ENCODE measurements at places on chromosomes 5 and 9.

DNA sequence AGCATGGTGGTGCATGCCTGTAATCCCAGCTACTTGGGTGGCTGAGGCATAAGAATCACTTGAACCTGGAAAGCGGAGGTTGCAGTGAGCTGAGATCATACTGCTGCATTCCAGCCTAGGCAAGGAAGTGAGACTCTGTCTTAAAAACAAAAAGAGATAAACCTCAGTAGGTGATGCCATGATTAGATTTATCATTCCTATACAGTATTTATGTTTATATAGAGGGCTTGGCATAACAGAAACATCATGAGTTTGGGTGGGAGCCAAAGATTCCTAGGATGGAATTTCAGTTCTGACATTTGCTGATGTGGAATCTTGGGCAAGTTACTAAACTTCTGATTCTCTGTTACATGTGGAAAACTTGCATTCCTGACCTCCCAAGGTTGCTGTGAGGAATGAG lies 22.3 kb downstream of the RFK start:
- DNase-seq, result no peak

DNA sequence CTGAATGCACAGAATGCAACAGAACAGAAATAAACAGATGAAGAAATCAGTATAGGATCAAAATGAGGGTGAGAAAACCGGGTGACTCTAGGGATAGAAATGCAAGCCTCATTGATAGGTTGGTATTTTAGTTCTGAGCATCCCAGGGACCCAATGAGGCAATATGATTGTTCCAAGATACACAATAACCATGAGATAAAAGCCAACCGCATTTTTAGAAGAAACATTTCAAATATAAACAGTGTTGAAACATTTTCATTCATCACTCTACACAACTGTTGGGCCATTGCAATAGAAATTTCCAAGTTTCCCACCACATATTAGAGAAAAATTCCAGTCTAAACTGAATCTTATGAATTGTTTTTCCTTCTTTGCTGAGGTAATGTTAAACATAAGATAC lies 452.3 kb upstream of the PTGER4 start:
- no peak for DNase-seq

GRCh38 chr9:121233906-121234831 lies 32.5 kb upstream of the RAB14 start:
- no peak for DNase-seq

GRCh38 chr9:91776409-91777291 lies 173.4 kb downstream of the ROR2 start:
- no peak for DNase-seq

- DNase-seq, result no peak
Observed at GRCh38 chr5:113527746-113528145, 14.3 kb downstream of the YTHDC2 start.

DNA sequence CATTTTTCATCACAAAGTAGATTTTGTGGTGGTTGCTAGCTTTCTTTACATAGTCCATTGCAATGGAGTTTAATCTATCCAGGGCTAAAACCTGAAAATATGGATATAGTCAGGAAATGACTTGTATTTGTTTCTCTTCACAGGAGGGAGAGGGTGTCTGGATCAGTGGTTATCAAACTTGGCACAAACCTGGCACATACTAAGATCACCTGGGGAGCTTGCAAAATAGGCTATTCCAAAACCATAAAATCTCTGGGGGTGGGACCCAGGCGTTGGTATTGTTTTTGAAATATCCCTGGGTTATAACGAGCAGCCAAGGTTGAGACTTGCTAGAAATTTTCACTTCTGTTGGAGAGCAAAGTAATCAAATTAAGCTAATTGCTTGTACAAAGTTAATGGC lies 179.9 kb downstream of the PCSK1 start:
- no peak for DNase-seq

GRCh38 chr5:52961274-52961681 lies 27.9 kb upstream of the ITGA2 start:
- DNase-seq, result no peak

DNA sequence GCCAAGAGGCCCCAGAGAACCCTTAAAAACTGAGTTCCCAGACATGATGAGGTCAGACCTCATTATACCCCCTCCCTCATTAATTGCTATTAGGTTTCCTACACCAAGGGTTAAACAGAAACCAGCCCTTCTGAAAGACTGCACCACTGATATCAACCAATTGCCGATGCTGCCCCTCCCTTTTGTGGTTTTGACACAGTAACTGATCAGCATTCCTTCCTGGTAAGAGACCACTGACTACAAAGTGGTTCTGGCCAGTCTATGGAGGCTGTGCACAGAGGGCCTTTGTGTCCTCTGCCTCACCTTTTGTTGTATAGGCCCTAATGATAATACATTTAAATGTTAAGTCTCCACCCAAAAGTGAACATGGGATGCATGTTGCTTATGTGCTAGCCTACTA lies 201.5 kb downstream of the FRMD3 start:
- DNase-seq, result no peak

GRCh38 chr9:98989036-98990000 lies 45.6 kb downstream of the COL15A1 start:
- DNase-seq, result no peak

DNA sequence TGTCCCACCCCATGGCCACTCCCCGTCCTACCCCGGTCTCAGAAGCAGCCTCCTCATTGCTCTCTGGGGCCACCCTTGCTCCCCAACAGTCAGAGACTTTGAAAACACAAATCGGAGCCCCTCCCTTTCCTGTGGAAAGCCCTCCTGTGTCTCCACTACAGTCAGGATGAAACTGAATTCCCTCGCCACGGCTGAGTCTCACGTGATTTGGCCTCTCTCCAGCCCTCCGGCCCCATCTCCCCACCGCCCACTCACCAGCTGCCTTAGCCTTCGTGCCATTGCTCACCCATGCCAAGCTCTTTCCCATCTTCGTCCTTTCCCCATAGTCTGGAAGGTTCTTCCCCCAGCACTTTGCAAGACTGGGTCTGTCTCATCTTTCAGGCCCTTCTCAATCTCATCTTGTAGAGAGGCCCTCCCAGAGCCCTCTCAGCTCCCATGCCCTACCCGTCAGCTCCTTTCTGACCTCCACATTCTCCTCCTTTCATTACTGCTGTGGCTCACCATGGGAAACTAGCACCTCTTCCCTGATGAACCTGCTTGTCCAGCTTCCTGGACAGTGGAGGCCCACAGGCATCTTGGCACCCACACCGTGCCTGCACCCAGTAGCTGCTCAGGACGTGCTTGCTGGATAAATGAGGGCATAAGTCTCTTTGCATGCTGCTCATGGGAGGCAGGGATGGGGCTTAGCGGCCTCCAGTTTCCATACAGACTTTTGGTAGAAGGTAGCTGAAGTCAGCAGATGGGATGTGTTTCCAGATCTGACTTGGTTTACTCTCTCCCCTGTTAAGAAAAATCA lies 126.4 kb upstream of the COL5A1 start:
- no peak for DNase-seq
